Amniotic stem cell (primary cell): ENCODE measurements at places on chromosomes 2 and 18.

- DNase-seq = no peak
Measured at GRCh38 chr2:16141641-16141921, 201.2 kb downstream of the MYCN start.

- no peak for DNase-seq
Measured at GRCh38 chr18:43819397-43819796, 542.1 kb upstream of the SYT4 start.

- no peak for DNase-seq
Measured at GRCh38 chr18:34128436-34128835, 96.3 kb downstream of the NOL4 start.

DNA sequence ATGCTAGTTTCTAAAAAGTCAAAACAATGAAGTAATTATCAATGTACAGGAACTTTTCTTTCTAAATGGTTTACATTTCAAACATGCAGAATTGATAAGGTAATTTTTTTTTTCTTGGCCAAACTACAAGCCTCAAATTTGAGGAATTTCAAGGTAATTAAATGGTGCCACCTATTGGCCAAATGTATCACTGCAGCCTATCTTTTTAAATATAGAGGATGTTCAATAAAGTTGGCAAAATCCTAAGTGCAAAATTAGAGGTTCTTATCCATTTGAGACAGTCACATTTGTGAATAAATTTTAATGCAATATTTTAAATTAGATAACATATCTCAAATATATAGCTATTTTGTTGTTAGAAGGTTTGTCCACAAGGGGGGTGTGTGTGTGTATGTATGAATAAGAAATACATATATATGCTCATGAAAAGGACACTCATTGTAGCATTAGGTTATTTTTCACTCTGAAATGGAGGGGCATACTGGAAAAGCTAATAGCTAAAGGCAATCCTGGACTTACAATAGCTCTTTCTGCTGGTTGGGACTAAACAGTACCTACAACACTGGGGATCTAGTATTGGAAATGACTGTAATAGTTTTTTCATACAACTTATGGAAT, 26.2 kb downstream of the MMADHC start:
- no peak for DNase-seq

DNA sequence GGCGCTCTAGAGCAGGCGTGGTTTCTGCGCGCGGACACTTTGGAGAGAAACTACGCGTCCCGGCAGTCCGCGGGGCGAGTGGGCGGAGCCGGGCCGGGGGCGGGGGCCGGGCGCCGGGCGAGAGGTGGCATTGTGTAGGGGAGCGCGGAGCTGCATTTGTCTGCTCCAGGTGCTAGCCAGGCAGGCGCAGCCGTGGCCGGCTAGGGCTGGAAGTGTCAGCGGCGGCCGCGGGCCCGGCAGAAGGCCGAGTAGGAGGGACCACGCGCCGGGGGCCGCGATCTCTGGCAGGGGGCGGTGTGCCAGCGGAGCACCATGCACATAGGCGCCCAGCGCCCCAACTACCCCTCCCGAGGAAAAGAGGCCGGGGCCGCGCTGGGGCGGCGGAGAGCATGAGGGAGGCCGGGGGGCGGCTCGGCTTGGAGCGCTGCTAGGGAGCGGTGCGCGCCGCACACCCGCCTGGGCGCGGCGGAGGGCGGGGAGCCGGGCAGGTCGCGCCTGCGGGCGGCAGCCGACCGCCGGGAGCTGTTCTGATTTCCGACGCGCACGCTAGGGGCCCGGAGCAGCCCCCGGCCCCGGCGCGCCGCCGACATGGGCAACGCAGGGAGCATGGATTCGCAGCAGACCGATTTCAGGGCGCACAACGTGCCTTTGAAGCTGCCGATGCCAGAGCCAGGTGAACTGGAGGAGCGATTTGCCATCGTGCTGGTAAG, at the start of gene FMNL2:
Gene FMNL2, plus strand, starts transcription at position 159 of the 710 bp plus-strand sequence.
- peak; percentile 53 for DNase-seq

GRCh38 chr2:228688007-228688645, 506.6 kb upstream of the SPHKAP start:
- DNase-seq = no peak

- DNase-seq = no peak
Measured at GRCh38 chr2:216394881-216395280, 17.4 kb upstream of the SMARCAL1 start.

GRCh38 chr2:79993144-79993543, 311.4 kb downstream of the LRRTM1 start:
- DNase-seq = no peak

DNA sequence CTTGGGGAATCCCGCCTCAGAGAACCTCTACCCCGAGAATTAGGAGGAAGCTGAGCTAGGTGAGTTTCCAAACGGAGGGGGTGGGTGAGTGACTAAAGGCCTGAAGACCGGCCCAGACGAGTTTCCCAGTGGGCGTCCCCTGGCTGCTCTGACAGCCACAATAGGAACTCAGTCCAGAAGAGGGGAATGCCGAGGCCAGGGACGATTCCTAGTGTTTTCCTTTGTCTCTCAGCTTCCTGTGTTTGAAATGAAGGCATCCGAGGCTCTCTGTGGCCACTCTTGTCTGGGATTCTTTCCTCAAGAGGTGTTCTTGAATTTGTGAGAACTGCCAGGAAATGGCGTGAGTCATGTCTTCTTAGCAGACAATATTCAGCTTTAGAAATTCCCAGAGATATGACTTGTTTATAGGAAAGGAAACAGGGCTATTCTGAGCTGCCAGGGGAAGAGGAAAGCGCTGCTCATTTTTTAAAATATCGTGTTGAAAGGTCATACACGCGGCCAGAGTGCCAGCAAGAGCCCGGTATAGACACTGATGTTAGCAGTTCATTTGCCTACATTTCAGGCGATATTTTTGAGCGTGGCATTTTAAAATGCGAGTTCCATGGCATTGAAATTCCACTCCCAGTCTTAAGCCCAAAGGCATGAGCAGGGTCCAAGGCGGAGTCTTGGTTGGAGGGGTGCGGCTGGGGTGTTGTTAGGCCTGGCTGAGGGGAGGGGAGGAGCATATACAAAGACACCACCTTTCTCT, 169.1 kb upstream of the KLF7 start:
- DNase-seq = peak; percentile 91

DNA sequence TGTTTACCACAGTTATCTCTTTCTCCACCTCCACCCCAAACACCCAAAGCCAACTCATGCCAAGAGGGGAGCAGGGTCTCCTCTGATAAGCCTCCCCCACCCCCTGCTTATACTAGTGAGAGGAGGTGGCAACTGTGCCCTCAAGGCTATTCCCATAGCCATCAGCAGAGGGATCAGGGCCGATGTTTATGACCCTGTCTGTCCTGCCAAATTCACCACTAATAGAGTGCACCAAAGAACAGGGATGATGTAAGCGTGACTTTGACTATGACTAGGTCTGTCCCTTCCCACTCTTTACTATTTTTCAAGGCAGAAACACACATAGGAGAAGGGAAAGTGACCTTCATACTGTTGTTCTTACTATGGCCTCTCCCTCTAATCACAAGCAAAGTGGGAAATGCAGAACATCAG, 74.6 kb downstream of the CLHC1 start:
- DNase-seq = no peak

GRCh38 chr2:165240916-165241315, 1.7 kb downstream of the SCN2A start:
- DNase-seq = no peak

DNA sequence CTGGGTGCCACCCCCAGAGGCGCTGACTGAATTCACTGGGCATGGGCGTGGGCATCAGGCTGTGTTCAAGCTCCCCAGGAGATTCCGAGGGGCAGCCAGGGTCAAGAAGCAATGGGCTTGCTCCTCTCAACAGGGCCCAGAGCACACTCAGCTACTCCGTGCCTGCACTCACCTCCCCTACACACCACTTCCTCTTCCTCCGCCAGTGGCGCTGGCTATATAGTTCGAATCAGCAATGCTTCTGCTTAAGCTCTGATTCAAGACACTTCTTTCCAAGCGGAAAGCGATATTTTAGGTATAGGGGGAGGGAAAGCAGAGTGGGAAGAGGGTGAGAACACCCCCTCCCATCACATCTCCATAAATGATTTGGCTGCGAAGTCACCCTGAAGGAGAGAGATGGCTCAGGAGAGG, 42.1 kb downstream of the CRACDL start:
- DNase-seq = no peak

DNA sequence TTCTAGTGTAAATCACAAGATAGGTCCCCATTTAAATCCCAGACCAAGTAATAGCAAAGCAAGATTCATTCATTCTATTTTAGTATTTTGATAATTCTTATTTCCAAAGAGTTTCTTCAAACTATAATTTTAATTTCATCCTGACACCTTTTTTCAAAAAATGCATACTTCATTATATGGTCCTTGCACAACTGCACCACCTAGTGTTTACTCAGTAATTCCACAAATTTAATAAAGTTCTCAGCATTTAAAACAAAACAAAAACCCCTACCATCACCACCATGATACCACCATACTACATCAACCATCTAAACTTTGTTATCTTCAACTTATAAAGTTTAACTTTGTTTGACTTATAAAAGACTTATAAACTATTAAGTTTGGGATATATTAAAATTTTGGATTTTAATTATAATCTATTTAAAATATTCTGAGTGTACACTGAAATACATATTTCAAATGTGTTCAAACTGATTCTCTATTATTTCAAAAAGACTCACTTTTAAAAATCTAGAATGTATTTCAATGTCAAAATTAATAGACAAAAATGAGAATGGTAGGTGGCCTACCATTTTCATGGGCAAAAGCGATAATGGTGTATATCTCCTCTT, 44.2 kb downstream of the WDPCP start:
- no peak for DNase-seq

DNA sequence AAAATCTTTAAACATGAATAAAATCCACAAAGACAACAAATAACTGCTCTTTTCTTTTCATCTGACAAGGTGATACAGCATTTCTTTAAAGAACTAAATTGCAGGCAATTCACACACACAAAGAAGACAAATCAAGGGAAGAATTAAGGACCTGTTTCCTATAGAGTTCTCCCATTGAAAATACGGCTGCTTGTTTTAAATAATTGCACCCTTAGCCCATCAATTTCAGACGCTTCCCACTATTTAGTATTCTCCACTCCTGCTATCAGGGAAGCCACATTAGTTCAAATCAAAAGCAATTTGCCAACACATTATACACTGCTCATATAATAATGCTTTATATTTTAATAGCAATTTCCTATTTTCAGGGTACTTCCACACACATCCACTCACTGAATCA, 11.3 kb downstream of the CMPK2 start:
- no peak for DNase-seq

DNA sequence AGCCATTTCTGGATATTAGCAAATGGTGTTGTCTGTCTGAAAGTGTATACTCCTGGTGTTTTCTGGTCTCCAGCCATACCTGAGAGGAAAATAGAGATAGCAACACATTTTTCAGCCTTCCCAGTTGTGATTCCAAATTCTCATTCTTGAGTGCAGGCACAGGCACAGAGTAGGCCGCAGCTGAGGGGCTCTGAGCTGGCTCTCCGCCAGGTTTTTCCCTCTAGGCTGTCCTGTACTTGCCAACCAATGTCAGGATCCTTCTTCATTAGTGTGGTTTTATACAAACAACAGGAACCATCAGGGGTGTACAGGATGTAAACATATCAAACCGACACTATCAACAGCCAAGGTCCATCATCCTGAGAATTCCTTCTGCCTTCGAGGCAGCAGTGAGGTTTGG, 1733.6 kb upstream of the CELF4 start:
- no peak for DNase-seq

- DNase-seq = no peak
Measured at GRCh38 chr2:44945676-44946371, 4.3 kb downstream of the SIX3 start.

DNA sequence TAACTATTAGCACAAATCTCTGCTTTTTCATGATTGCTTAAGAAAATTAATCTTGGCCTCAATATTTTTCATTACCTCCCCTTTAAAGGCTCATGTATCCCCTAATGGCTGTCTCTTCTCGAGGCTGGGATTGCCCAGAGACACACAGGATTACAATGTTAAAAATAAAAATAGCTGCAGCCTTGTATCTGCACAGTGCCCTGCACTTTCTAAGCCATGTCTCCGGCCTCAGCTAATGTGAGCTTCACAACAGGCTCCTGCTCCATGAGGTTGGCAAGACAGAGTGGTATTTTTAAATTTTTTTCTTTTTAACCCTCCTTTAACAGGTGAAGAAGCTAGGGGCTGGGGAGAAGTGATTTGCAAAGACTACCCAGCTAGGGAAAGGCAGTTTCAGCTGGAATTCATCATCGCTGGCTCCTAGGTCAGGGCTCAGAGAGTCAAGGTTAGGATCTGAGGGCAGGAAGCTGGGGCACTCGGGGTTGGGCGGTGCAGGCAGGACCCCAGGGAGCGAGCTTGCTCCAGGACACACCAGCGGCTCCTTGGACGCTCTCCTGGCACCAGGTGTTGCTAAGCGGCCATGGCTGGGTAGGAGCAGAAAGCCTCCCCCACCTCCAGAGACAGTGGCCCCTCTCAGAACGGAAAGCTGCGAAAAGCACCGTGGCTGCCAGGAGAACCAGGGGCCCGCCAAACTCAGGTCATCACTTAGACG, 135.6 kb downstream of the SMAD2 start:
- no peak for DNase-seq

GRCh38 chr18:12628706-12629702, 28.9 kb downstream of the SPIRE1 start:
- no peak for DNase-seq
